ENCODE measurements at places on chromosomes 6 and 20.
A peak's percentile ranks its signal among the peaks of the same experiment; 100 is the strongest.

GRCh38 chr6:44561060-44561623 lies 173.6 kb downstream of the CDC5L start:
- DNase-seq, result no peak

GRCh38 chr6:129672881-129673631 lies 36.9 kb downstream of the ARHGAP18 start:
- peak; percentile 81 for DNase-seq

- DNase-seq, result no peak
These were observed 9.4 kb downstream of the DCBLD1 start for GRCh38 chr6:117491916-117492315.

- DNase-seq, result peak; percentile 12
These were observed 27.8 kb upstream of the CENPW start for GRCh38 chr6:126312013-126312665.

- no peak for DNase-seq
These were observed 1.3 kb upstream of the CNR1 start for GRCh38 chr6:88167352-88167937.

- DNase-seq, result no peak
These were observed 28.9 kb downstream of the ZNF831 start for GRCh38 chr20:59192533-59192896.

DNA sequence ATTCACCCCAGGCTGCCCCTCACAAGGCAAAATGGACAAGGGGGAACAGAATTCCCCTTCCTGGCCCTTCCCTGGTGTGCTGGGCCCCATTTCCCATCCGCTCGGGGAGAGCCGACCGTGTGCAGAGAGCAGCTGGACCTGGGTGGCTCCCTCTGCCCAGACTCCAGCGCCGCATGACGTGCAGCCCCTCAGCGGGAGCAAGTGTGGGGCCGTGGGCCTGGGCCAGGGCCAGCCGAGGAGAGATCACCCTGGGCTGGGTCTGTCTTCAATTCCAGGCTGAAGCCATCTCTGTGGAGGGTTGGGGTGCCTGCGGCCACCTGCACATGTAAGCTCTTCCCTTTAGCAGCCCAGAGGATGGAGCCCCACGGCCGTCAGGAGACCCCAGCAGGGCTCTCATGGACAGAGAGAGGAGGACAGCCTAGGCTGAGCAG lies 241.8 kb downstream of the TTLL2 start:
- no peak for DNase-seq

- DNase-seq, result peak; percentile 88
These were observed 12.7 kb downstream of the ZCCHC3 start for GRCh38 chr20:309841-310644.

DNA sequence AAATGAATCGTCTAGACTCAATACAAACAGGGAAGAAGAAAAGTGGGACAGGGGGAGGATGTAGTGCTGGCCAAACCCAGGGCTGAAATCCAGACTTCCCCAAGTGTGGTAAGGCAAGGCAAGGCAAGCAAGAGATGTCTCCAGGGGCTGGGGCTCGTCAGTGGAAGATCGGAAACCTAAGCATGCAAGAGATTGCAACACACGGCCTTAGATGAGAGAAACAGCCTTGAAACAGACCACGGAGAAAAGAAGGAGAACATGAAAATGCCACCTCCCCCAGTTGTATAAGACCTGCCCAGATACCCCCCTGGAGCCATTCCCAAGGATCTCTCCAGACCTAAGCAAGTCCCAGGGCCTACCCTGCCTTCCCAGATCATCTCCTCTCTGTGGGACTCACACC lies 20.0 kb downstream of the VEGFA start:
- no peak for DNase-seq

DNA sequence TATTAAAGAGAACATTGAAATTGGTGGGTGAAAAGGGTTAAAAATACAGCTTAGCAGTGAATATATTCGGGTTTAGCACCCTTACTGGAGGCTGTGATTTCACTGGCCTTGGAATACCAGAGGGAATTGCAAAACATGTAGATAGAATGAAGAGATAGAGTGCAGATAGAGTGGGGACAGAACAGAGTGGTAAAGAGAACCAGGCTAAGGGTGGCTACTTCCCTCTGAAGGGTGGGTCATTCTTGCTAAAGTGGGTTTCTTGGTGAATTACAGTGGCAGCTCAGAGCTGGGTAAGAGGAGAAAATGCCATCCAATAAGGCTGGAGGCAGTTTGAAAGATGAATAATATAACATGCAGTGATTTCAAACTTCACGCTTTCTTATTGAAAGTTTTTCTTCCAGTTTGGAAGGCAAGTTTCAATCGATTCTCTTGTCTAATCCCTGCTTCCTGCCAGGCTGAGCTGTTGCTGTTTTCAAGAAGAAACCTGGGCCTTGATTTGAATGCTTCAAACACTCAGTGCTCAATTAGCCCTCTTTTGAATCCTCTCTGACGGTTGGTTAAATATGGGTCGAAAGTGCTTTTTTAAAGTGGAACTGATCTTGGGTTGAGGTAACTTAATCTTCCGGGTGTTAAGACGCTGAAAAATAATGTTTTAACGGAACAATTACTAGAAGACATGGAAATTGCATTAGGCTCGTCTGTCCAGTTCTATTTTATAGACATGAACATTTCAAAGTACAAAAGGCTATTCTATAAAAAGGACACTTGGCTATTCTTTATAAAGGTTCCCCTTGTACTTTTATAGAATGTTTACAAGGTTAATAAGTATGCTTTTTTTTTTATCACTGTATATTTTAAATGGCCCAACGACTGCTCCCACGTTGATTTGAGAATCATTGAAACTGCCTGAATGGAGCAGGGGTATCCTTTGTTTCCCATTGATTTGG lies 203.3 kb downstream of the BCAS1 start:
- peak; percentile 46 for DNase-seq

GRCh38 chr6:132490478-132491204 lies 22.3 kb downstream of the STX7 start:
- DNase-seq, result no peak

- no peak for DNase-seq
These were observed 75.7 kb downstream of the TCP11 start for GRCh38 chr6:35065441-35065800.

DNA sequence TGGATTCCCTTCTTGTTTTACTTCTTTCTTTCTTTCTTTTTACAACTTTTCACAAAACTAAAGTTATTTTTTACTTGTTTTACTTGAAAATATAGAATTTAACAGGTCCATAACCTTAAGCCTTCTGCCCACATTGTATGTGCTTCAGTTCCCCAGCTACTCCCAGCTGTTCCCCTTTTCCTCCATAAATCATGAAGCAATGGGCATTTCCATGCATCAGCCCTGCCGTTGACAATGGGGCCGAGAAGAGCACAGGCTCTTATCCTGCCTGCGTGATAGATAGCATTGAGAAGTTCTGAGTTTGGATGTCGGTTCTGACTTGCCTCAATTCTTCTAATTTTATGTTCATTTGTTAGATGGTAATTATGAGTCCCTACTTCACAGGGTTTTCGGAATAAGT lies 583.8 kb downstream of the CDH26 start:
- DNase-seq, result no peak

GRCh38 chr6:24600903-24601302 lies 45.1 kb downstream of the KIAA0319 start:
- DNase-seq, result peak; percentile 5

GRCh38 chr6:8736156-8736895 lies 301.0 kb upstream of the SLC35B3 start:
- no peak for DNase-seq

- DNase-seq, result peak; percentile 52
These were observed 8.4 kb upstream of the ABHD12 start for GRCh38 chr20:25399037-25399430.

DNA sequence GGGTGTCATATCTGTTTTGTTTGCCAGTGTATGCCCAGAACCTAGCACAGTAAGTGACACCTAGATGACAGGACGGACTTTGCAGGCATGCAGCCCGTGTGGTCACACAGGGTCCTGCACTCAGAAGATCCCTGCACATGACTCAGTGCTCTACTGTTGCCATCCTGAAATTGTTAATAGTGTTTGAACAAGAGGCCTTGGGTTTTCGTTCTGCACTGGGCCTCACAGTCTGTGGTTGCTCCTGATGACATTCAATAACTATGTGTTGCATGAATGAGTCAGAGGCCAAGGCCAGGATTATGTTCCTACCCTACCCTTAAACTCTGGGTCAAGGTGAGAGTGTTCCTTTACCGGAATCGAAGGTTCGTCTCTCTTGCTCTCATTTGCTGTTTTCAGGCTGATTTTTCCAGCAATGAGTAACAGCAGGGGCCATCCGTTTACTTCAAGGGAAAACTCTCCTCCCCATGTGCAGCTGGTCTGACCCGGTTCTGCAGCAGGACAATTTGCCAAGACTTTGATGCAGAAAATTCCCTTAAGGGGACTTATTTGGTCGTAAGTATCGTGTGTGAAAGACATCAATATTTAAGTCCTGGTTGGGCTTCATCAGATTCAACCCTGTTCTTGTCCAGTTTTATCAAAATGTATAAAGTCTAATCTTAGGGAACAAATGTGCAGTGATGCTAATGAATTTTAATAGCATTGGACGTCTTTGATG lies 13.0 kb upstream of the PFDN4 start:
- DNase-seq, result no peak

- DNase-seq, result peak; percentile 26
These were observed 13.5 kb upstream of the KCNK16 start for GRCh38 chr6:39335780-39336545.

DNA sequence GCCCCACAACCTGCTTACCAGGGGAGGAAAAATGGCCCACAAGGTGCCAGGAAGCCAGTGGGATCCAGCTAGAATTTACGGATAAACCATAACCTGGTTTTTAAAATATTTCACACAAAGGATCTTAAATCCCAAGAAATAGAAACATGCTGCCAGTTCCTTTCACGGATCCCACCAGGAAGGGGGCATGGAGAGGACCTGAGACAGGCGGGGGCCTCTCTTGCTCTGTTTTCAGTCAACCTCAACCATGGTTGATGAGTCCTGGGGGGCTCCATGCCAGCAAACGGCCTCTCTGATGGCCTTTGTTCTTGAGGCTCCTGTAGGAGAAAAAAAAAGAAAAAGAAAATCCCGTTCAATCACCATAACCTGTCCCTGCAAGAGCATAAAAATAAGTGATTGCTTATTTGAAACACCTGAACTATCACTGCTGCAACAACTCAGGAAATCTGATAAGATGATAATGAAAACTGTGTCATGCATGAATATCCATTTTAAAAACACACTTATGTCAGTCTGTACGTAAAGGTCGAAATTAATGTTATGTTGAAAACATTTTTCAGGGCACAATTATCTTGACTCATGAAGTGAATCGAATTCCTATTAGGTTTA lies 125.8 kb upstream of the CST7 start:
- DNase-seq, result no peak

GRCh38 chr6:143784316-143784715 lies 58.8 kb upstream of the LTV1 start:
- no peak for DNase-seq

DNA sequence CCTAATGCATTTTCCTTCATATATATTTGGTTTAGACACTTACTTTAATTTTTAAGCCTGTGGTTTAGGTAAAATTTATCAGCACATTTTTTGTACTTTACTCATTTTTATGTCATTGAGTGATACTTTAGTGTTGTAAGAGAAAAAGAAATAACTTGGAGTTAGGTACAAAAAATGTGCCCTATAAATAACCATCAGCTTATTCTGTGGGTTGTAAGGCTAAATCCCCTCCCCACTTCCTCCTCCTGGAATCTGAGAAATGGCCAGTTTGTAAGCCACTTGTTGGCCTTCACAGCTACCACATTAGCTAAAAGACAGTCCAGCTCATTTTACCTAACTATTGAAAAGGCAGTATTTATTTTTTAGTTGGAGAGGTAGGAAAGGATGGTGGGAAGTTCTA lies 576.3 kb downstream of the PKHD1 start:
- DNase-seq, result no peak

GRCh38 chr6:30615958-30616810 lies 859 bp downstream of the PPP1R10 start:
- peak; percentile 48 for DNase-seq

DNA sequence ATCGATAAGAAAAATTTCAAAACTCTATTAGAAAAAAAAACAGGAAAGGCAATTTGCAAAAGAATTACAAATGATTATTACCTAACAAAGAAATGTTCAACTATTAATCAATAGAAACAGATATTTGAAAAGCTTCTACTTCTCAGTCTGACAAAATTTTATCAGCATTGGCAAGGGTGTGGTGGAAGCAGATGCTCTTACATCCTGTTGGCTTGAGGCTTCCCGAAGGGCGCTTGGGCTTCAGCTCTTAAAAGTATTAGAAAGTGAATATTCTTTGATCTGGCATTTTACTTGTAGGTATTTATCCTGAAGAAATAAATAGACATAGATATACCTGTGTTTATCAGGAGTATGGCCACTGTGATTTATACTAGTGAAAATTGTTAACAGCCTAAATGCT lies 38.7 kb downstream of the SLC35D3 start:
- DNase-seq, result no peak

DNA sequence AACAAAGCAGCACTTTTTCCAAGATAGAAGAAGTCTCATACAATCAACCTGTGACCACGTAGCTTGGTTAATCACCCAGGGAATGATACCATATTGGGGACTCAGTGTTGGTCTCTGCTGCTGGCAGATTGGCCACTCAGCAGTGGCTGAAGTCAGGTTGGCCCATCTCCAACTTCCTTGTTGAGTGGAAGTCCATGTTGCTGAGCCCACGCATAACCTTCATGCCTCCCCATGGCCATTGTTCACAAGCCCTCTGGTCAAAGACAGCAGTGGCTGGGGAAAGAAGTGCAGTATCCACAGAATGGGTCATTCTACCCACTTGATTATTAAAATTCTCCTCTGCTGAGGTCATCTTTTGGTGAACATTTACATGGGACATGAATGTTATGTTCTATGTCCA lies 38.5 kb downstream of the PKIB start:
- DNase-seq, result no peak

DNA sequence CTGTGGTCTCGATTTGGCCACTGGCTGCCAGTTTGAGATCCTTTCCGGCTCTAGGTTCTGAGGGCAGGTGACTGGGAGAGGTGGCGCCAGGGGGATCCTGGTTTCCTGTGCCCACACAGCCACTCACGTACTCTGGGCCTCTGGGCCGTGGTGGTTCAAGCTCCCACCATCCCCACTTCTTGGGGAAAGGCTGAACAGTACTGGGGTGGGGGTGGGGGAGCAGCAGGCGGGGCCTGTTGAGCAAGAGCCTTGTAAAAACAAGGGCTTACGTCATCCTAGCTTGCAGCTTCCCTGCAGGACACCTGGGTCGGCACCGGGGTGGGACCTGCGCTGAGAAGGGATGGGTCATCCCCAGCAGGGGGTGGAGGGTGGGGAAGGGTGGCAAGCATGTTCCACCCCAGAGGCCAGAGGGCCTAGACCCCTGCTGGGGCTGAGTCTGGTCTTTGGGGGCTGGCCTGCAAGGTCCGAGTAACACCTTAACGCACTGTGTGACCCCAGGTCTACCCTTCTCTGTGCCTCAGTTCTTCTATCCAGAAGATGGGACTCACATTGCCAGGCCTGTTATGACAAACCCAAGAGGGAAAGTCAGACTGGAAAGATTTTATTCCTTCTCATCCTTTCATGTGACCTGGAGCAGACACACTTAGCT lies 3.1 kb upstream of the CEBPB start:
- no peak for DNase-seq
